ENCODE measurements at places on chromosomes 5 and 9. TPM values are rescaled to one million over a fixed set of nuclear protein-coding genes. Genes with fewer than 3 reads are reported as not detected.

- DNase-seq, result no peak
These were observed 122.5 kb upstream of the TRPM3 start for GRCh38 chr9:71243951-71244350.

FAM78A gene
- total RNA-seq, result 1.7 TPM

GRCh38 chr9:85716031-85716877, 25.5 kb downstream of the AGTPBP1 start:
- no peak for DNase-seq

- no peak for DNase-seq
These were observed 96.6 kb downstream of the UBAP2 start for GRCh38 chr9:33952066-33952465.

CDHR2 gene
- under 0.01 TPM for total RNA-seq

GRCh38 chr5:83219495-83219894, 142.1 kb downstream of the XRCC4 start:
- no peak for DNase-seq

GRCh38 chr5:138927544-138927943, 52.4 kb upstream of the LRRTM2 start:
- no peak for DNase-seq

DNA sequence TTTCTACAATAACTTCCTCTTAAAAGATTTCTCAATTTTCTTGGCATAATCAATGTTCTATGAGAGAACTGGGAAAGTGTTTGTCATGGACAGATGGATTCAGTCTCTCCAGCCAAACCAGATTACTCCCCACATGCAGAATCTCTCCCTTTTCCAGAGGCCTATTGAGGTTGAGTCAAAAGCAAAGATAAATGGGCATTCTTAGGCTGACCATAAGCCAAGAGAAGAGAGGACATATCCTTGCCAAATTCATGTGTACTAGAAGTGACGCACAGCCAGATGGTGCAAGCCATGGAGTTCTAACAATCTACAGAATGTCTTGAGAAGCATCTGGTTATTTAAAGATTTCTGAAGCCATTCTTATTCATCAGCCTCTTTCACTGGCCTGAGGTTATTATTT, 2115.0 kb downstream of the MAT2B start:
- DNase-seq, result no peak

GRCh38 chr5:171310819-171311321, 1.8 kb downstream of the TLX3 start:
- no peak for DNase-seq

GRCh38 chr5:91957666-91958065, 574.5 kb upstream of the ARRDC3 start:
- no peak for DNase-seq

OBP2B gene
- total RNA-seq, result not detected

DNA sequence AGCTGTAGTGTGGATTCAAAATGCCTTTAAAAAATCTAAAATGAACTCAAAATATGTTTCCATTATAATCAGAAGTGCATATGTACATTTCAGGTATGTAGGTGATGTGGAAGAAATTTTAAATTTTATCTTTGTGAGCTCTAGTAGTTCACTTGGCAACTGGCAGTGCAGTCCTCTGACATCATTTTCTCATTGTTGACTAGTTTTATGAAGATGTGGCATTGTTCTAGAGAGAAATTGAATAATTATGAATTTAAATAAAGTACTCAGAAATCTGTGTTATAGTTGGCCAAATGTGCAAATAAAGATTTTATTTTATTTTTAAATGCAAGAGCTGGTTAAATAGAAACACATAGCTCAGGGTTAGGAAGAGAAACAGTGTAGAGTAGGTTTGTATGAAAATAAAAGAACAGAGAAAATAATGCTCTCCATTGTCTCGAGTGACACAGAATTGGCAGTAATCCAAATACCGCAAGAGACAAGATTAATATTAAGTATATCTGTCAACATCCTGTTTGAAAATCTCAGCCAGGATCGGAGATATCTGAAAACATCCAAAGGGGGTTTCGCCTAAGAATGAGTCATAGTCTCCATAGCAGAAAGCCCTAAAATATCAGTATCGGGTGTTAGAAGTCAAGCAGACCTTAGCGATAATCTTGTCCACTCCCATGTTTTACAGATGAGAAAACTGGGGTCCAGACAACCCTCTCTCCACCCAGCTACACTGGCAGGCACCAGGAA, 189.4 kb downstream of the CCDC192 start:
- DNase-seq, result no peak

GRCh38 chr5:76104027-76104426, 20.8 kb downstream of the SV2C start:
- DNase-seq, result no peak

- DNase-seq, result no peak
These were observed 191.7 kb upstream of the NR3C1 start for GRCh38 chr5:143594902-143595818.

- no peak for DNase-seq
These were observed 3.5 kb upstream of the DDX41 start for GRCh38 chr5:177520271-177520670.

GRCh38 chr5:102974177-102974576, 145.8 kb downstream of the GIN1 start:
- no peak for DNase-seq

GRCh38 chr9:8706531-8706930, 907.0 kb upstream of the DMAC1 start:
- no peak for DNase-seq

PHF24 gene
- 25.6 TPM for total RNA-seq

- no peak for DNase-seq
These were observed 214.6 kb upstream of the TLE4 start for GRCh38 chr9:79357194-79357593.

GRCh38 chr5:180156141-180156540, 52.9 kb downstream of the RASGEF1C start:
- DNase-seq, result no peak

- DNase-seq, result no peak
These were observed 51.2 kb upstream of the ROR2 start for GRCh38 chr9:92001244-92001643.
